ENCODE measurements at places on chromosomes 12 and 14. TPM values are rescaled to one million over a fixed set of nuclear protein-coding genes. Genes with fewer than 3 reads are reported as not detected.

DNA sequence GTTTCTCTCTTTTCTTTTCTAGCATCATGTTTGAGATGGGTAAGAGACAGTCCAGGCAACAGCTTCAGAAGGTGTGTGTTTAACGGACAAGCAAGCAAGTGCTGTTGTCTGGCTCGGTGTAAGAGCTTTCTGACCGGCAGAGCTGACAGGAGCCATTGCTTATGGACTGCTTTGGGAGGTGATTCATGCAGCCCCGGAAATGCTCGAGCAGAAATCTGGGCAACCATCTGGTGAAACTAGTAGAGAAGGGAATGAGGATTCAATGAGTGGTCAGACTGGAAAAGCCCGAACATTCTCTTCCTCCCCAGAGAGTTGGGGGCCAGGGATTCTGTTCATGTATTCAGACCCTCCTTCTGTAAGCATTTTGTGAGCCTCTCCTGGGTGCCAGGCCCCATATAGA is 24.4 kb downstream of the TUNAR start:
- no peak for DNase-seq

DNA sequence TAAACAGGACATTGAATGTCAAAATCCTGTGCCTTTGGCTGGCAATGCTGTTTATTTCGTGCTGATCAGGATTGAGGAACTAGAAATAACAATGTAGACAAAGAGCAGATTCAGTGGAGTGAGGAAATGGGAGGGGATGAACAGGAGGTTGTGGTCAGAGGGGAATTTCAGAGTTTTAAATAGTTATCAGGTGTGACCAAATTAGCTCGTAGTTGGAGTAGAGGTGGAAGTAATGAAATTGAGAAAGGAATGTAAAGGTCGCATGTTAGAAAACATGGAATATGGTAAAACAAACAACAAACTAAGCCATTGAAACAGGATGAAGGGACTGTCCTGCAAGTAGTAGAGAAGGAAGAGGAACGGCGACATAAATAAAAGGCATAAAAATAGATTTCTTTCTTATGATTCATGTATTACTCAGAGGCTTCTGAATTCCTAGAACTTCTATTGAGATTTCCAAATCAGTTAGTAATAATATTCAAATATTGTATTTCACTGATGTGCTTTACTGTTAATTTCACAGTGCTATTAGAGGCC is 9.5 kb upstream of the SAV1 start:
- DNase-seq: no peak

DNA sequence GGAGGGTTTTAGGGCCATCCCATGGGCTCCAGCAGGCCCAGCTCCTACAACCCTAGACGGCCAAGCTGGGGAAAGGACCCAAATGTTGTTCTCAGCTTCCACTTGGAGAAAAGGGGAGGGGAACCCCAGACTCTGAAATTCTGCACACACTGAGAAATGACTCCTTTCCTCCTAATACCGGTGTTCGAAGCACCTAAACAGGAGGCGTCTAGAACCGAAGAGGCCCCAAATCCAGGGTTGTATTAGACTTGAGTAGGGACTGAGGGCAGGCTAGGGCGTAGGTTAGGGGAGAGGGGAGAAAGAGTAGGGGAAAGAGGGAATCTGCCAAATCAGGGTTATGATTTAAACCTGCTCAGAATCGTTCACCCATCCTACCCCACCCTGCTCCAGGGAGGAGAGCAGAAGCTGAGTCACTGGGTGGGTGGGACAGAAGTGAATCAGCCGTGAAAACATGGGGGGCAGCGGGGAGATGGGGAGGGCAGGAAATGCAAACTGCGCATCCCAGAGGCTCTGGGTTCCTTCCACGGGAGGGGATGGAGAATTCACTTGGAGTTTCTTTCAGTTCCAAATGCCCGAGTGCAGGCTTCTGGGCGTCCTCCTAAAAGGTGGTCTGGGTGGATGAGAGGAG is 1.0 kb downstream of the IGFBP6 start:
- DNase-seq: peak; percentile 80

Gene JPH4
- total RNA-seq: 0.53 TPM

Gene ACSM4
- not detected for total RNA-seq

Gene PTPRQ
- total RNA-seq: 0.71 TPM

GRCh38 chr14:104436047-104436591 is 143.4 kb upstream of the C14orf180 start:
- peak; percentile 75 for DNase-seq

Gene RARG
- 17.5 TPM for total RNA-seq

Gene CCDC198
- not detected for total RNA-seq

DNA sequence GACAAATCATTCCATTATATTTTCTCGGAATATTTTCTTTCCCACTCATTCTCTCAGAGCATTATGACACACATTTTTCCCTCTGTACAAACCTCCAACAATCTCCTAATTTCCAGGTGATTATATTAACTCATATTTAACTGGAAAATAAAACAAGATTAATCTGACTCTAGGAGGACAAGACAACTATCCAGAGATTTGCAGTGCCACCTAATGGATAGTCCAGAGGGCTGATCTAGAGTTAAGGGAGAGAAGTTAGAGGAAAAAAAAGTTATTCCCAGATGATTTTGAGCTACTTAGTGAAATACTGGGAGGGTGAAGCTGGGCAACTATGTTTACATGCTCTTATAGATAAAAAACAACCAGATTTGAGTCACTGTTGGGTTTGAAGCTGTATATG is 161.7 kb downstream of the ALX1 start:
- DNase-seq: no peak

Data from muscle of leg (tissue), 16 donors.